ENCODE measurements at places on chromosomes 12 and 14. TPM values are rescaled to one million over a fixed set of nuclear protein-coding genes. Genes with fewer than 3 reads are reported as not detected.

DNA sequence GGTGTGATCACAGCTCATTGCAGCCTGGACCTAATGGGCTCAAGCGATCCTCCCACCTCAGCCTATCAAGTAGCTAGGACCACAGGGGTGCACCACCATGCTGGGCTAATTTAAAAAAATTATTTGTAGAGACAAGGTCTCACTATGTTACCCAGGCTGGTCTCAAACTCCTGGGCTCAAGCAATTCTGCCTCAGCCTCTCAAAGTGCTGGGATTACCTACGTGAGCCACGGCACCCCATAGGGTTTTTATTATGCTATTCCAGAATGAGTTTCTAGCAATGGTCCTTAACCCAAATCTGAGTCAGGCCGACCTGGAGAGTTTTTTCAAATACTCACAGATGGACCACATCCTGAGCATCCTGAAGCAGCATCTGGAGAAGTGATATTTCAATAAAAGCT, 159.8 kb downstream of the CPNE8 start:
- no peak for DNase-seq

- DNase-seq = no peak
These were observed 39.8 kb downstream of the GRIN2B start for GRCh38 chr12:13941258-13942249.

DNA sequence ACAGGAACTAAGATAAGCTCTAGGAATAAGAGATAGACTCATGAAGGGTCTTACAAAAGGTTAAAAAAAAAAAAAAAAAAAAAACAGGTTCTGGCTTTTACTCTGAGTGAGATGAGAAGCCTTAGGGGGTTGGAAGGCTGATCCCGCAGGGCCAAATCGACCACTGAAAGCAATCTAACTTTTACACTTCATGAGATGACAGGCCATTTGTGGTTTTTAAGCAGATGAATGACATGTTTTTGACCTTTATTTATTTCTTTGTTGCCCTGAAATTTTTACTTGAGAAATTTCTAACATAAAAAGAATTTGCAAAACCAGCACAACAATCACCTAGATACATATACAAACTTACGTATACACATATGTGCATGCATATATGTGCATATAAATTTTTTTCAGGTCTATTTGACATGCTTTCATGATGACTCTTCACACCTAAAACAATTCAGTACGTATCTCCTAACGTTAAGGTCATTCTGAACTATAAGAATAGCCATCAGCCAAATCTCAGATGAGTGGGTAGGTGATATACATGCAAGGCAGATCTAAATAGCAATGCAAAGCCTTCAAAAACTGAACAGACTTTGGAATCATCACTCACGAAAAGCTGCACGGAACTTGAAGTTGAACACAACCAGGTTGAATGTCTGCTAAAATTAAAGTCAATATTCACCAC, 87.0 kb downstream of the R3HDM2 start:
- DNase-seq = no peak

- DNase-seq = peak; percentile 73
These were observed at the start of gene TGFB3 for GRCh38 chr14:75981426-75982265. TSS of gene TGFB3 (minus strand) at chr14:75981995. CDS start at chr14:75980893, 1,102 bp downstream.

- DNase-seq = no peak
These were observed 25.6 kb upstream of the CABP1 start for GRCh38 chr12:120614848-120615247.

GRCh38 chr12:25364529-25365339, 114.0 kb upstream of the KRAS start:
- no peak for DNase-seq

DNA sequence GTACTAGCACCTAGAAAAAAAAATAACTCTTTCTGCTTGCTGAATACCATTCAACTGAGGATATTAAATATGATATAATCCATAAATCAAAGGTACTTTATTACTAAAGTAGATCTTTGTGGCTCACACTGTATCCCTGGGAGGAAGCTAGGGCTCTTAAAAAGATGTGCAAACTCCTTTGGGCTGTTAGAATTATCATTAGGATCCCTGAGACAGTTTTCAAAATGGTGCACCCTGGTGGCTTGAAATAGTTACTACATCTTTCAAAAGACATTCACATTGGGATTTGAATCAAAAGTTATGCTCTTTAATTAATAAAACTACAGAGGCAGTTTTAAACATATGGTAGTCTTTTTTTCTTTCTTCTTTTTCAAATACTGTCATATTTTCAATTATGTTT, 228.5 kb upstream of the G2E3 start:
- DNase-seq = no peak

- no peak for DNase-seq
These were observed 232.6 kb downstream of the EFCAB11 start for GRCh38 chr14:89721956-89722355.

- DNase-seq = no peak
These were observed 251.6 kb downstream of the SLC15A4 start for GRCh38 chr12:128571906-128572810.

OR6C2 gene
- total RNA-seq = not detected

Measured in tibial nerve (tissue), 4 donors.